ENCODE measurements at places on chromosomes 1 and 21. TPM values are rescaled to one million over a fixed set of nuclear protein-coding genes. Genes with fewer than 3 reads are reported as not detected.

Gene RHCE
- 0.40 TPM for total RNA-seq

- no peak for DNase-seq
- no peak overlapping the region for H3K4me3 ChIP-seq
- peaks cover 30% of the 10 kb centered on the region for H3K4me1 ChIP-seq
- no peaks in the 10 kb centered on the region for H3K36me3 ChIP-seq
- H3K27me3 ChIP-seq = no peaks in the 10 kb centered on the region
Measured at GRCh38 chr1:59043796-59044195, 253.1 kb upstream of the FGGY start.

- peak overlapping the region; percentile 55 for H3K27ac ChIP-seq
- H3K36me3 ChIP-seq = no peaks in the 10 kb centered on the region
- no peak for DNase-seq
- H3K4me3 ChIP-seq = no peak overlapping the region
- H3K4me1 ChIP-seq = peaks cover 18% of the 10 kb centered on the region
- H3K27me3 ChIP-seq = no peaks in the 10 kb centered on the region
Measured at GRCh38 chr1:88984569-88984968, 7.9 kb downstream of the KYAT3 start.

DNA sequence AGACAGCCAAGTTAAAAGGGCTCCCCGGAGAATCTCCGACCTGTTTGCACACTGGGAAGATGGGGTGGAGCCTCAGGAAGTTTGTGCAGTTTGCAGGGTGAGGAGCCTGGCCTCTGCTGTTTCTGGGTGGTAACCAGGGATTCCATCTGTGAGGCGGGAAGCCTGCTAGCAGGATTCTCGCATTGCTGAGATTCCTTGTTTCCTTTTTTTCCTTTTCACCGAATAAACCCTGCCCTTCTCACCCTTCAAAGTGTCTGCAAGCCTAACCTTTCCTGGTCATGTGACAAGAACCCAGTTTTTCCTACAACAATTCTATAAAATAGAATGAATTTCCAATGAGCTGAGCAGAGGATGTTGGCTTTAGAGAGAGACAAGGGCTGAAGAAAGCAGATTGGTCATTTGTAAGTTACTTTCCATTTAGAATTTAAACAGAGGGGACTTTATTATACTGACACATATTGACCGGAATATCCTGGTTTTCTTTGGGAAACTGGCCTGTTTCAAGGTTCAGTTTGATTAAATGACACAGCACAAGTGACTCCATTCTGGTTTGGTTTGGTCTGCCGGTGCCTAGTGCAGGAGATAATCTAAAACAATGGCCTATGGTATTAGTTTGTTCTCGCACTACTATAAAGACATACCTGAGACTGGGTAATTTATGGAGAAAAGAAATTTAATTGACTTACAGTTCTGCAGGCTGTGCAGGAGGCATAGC lies 48.7 kb upstream of the DNAH14 start:
- no peak for DNase-seq
- no peak overlapping the region for H3K4me3 ChIP-seq
- no peaks in the 10 kb centered on the region for H3K4me1 ChIP-seq
- no peaks in the 10 kb centered on the region for H3K36me3 ChIP-seq
- no peak overlapping the region for H3K27ac ChIP-seq

DNA sequence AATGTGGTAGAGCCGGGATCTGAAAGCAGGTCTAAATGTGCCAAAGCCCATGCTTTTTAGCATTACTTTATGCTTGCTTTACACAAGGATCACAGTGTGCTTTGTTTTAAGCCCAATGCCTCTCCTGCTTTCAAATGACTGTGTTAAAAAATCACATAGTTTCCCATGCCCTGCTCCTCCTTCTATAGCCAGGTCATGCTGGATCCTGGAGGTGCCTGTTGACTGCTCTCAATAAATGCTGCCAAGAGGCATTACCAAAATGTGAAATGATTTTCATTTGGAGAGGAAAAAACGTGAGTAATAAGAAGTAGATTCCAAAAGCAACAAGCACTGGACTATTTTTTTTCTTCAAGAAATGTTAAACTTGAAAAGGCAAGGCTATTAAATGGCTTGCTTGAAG lies 420.7 kb upstream of the USP24 start:
- no peak for DNase-seq
- no peak overlapping the region for H3K4me3 ChIP-seq
- no peaks in the 10 kb centered on the region for H3K4me1 ChIP-seq
- no peaks in the 10 kb centered on the region for H3K27me3 ChIP-seq
- H3K27ac ChIP-seq = no peak overlapping the region

DNA sequence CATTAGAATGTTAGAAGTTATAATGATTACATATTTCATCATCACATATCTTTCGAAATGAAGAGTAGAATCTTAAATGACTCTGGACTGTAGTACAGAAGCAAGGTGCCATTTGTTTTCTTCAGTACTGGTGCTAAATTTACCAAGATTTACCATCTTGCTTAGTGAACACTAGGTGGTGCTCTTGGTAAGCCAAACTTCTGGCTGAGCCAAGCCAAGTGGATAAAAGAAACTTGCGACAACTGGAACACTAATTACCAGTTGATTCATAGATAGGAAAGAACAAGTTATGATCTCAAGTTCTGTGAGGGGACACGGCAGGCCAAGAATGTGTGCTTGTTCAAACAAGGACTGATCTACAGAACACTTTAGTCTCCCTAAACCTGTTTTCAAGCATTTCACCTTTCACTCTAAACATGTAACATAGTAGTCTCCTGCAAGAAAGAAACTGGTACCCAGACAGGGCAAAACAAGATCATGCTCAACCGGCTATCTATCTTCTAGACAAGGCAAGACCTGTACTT lies 19.8 kb downstream of the SPRTN start:
- H3K27me3 ChIP-seq = no peaks in the 10 kb centered on the region
- no peak overlapping the region for H3K4me3 ChIP-seq
- no peaks in the 10 kb centered on the region for H3K4me1 ChIP-seq

Gene LIPI
- total RNA-seq = not detected

GRCh38 chr1:63973005-63973419 lies 199.2 kb downstream of the ROR1 start:
- H3K4me1 ChIP-seq = no peaks in the 10 kb centered on the region
- H3K27me3 ChIP-seq = no peaks in the 10 kb centered on the region
- no peak overlapping the region for H3K4me3 ChIP-seq
- no peak for DNase-seq
- no peak overlapping the region for H3K27ac ChIP-seq

- H3K27me3 ChIP-seq = no peaks in the 10 kb centered on the region
- peaks cover under 1% of the 10 kb centered on the region for H3K36me3 ChIP-seq
- no peak overlapping the region for H3K27ac ChIP-seq
- peaks cover 41% of the 10 kb centered on the region for H3K4me1 ChIP-seq
- H3K4me3 ChIP-seq = no peak overlapping the region
Measured at GRCh38 chr1:32197837-32198236, 2.6 kb upstream of the CCDC28B start.

Gene MYOC
- total RNA-seq = not detected

DNA sequence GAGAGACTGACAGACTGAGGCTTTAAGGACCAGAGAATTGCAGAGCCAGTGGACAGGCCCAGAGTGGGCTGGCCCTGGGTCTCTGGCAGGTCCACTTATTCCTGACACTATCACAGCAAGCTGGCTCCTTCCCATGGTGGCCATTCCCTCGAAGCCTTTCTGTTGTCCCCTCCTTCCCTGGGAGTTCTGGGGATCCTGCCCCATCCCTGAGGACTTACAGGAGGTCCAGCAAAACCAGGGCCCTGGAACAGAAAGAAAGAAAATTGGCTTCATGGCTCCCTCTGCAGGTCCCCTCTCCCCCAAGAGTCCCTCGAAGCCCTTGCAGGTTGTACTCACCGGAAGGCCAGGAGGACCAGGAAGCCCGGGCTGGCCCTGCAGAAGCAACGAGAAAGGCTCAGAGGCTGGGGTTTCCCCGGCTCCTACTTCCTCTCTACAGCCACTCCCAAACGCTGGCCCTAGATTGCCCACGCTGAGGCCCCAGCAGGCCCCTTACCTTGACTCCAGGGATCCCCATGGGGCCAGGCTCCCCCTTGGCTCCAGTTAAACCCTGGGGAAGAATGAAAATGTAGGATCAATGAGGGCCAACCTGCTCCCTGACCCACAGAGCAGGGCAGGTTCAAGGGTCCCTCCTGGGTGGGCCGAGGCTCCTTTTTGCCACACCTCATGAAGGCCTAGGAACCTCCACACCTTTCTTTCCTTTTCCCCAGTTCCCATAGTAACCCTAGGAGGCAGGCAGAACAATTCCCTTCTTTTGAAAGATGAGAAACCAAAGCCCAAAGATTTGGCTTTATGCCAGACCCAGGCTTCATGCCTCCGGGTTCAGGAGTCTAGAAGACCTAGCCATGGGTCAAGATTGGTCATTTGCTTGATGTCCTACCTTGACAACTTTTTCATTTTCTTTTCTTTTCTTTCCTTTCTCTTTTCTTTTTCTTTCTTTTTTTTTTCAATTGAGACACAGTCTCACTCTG lies 4.6 kb downstream of the COL9A2 start:
- no peak for DNase-seq
- H3K36me3 ChIP-seq = no peaks in the 10 kb centered on the region
- H3K4me3 ChIP-seq = no peak overlapping the region

Gene ZC3H12A
- total RNA-seq = 38.2 TPM
